ENCODE measurements at places on chromosomes 5 and 9. TPM values are rescaled to one million over a fixed set of nuclear protein-coding genes. Genes with fewer than 3 reads are reported as not detected.
A peak's percentile ranks its signal among the peaks of the same experiment; 100 is the strongest.

ANKRD20A1 gene
- total RNA-seq: 1.3 TPM

- peak; percentile 57 for DNase-seq
Observed at GRCh38 chr5:179258922-179259730, 86.1 kb downstream of the ADAMTS2 start.

TRIM36 gene
- 1.0 TPM for total RNA-seq

DNA sequence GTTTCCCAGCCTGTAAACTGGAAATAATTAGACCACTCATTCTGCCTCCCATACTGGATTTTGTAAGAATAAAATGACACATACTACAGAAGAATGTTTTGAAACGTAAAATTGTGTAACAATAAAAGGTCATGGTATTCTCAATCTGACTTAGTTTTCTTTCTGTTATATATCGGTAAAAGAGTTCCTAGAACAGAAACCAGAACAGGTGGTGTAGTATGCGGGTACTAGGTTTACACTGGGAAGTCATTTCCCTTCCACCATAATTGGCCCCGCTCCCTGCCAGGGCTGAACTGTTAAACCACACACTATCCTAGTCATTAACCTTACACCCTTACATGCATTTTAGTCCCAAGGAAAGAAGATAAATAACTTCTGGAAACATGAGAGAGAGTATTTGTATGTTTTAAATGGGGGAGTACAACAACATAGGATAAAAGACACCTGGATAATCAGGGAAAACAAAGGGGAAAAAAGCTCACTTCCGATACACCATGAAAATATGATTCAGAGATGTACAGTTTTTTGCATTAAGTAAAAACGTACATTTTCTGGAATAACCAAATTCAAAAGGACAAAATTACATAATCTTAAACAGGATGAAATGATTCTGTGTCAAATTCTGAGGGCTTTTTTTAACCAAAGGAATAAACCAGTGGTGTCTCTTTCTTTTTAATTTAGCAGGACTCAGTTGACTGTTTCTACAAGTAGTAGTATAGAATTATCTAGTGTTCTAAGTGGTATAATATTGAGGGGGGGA lies 199.7 kb downstream of the GLIS3 start:
- no peak for DNase-seq

GBA2 gene
- total RNA-seq: 41.5 TPM

POLK gene
- 56.1 TPM for total RNA-seq

Measured in uterus (tissue), 4 donors.